Lung microvascular endothelial cell (primary cell): ENCODE measurements at places on chromosomes 2 and 18. TPM values are rescaled to one million over a fixed set of nuclear protein-coding genes. Genes with fewer than 3 reads are reported as not detected.
A peak's percentile ranks its signal among the peaks of the same experiment; 100 is the strongest.

The C1QL2 gene
- total RNA-seq, result not detected in 2 replicates

The SLC5A6 gene
- 12.0 and 26.0 TPM in 2 replicates for total RNA-seq

The GALNT3 gene
- under 0.01 TPM in 2 replicates for total RNA-seq

The GREB1L gene
- 2.0 and 3.1 TPM in 2 replicates for total RNA-seq

The SP9 gene
- total RNA-seq, result not detected in 2 replicates

The CABLES1 gene
- 29.9 and 74.8 TPM in 2 replicates for total RNA-seq

DNA sequence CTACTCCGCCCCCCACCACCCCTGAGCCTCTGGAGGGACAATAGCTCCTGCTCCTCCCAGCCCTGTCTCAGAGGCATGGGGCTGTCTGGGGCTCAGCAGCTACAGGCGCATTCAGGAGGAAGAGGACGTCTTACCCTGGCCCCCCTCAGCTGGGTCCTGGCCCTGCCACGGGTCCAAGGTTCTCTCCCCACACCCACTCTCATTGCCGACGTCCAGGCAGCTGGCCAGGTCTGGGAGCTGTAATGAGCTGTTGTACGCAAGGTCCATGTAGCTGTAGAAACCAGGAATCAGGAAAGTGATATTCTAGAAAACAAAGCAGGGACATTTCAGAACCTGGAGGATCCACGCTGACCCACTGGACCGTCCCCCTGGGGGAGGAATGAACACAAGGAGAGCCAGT lies 13.5 kb downstream of the PASK start:
- DNase-seq, result no peak

- DNase-seq, result no peak
Observed at GRCh38 chr2:149877074-149877473, 289.5 kb upstream of the MMADHC start.

- DNase-seq, result no peak
Observed at GRCh38 chr18:37395138-37395537, 170.5 kb downstream of the CELF4 start.

DNA sequence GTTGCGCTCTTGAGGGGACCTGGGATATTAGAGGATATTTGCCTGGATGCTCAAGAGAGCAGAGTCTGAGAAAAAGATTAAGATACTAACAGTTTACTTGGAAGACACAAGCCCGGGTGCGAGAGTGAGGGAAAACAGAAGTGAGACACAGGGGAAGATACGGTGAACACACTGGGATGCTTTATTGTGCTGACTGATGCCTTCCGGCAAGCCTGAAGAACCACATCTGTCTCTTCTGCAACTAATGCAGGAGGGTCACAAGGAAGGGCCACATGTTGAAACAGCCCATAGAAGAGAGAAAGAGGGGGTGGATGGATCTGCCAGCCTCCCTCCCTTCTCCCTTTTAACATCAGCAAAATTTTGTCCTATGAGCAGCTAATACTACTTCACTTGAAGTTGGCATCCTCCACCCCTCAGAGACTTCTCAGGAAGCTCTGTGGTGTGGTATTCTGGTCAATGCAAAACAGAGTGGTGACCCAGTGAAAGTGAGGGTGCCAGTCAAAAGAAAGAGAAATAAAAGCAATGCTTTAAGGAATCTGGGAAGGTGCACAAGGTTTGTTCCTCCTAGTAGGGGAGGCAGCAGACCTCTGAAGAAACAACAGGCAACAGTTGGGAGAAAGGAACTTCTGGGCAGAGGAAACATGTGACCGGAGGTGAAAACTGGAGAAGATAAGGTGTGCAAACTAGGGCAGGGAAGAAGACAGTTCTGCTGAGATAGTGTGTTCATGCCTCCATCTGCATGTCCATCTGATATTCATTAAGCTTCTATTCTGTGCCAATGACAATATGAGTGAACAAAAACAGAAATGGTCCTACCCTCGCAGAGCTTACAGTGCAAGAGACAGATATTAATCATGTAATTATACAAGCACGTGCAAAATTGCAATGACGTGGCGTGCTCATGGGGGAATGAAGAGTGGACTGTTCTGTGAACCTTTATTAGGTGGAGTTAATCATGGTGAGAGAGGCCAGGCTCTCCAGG lies 107.1 kb downstream of the LYPD6B start:
- no peak for DNase-seq

- no peak for DNase-seq
Observed at GRCh38 chr18:12990123-12990475, 1.1 kb upstream of the CEP192 start.

GRCh38 chr2:120243211-120243610 lies 9.4 kb upstream of the RALB start:
- no peak for DNase-seq

GRCh38 chr2:172639823-172640222 lies 83.9 kb downstream of the PDK1 start:
- DNase-seq, result peak; percentile 71

- no peak for DNase-seq
Observed at GRCh38 chr2:219296142-219296541, 13.1 kb downstream of the PTPRN start.

DNA sequence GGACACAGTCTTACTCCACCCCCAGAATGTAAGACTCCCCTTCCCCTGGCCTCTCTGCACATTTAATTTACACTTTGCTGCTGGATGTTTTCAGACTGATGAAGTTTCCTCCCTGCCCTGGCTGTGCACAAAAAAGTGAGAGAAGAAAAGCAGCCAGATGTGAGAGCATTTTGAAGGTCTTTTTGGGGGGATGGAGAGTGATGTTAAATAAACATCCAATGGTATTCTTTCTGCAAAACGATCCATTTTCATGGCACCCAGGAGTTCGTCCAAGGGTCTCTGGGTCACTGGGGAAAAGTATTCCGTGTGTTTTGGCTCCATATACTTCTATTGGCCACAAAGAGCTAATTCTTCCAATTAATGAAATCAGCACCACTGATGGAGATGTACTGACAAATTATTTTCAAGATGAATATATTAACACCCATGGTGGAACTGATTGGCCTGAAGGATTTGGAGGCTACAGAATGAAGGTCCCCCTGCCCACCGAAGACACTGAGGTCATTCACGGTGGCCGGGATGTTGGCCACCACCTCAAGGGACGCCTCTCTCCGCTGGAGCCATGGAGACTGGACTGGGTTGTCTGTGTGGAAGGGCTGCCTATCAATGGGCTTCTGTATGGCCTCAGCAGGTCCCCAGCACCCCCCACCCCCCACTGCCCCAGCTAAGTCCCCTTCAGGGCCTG lies 107.6 kb upstream of the PKDCC start:
- DNase-seq, result no peak

DNA sequence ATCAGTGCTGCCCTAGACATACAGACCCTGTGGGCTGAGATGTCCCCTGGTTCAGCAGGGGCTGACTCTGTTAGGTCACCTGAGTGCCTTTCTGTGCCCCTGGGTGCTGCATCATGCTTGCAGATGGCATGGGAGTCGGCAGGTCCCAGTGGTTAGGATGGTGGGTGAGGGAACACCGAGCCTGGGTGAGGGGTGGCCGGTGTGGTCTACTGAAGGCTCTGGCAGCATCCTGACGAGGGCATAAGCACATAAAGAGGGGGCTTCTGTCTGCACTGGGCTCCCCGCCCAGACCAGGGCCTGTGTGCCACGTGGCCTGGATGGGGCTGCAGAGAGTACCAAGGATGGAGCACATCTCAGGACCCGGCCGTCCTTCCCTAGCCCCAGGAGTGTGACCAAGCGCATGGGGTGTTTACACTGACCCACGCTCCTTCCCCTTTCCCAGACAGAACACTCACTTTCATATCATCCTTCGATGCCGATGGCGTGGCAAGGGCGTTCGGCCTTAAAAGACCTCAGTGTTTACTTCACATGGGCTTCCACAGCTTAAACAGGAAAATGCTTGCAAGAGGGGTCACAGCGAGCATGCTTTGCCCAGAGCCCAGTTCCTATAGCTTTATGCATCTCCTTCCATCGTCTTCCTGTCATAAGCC lies 115.1 kb downstream of the STPG4 start:
- DNase-seq, result no peak

GRCh38 chr18:3472681-3473544 lies 22.9 kb downstream of the TGIF1 start:
- DNase-seq, result no peak

GRCh38 chr18:45127405-45127804 lies 446.7 kb downstream of the SETBP1 start:
- DNase-seq, result no peak

DNA sequence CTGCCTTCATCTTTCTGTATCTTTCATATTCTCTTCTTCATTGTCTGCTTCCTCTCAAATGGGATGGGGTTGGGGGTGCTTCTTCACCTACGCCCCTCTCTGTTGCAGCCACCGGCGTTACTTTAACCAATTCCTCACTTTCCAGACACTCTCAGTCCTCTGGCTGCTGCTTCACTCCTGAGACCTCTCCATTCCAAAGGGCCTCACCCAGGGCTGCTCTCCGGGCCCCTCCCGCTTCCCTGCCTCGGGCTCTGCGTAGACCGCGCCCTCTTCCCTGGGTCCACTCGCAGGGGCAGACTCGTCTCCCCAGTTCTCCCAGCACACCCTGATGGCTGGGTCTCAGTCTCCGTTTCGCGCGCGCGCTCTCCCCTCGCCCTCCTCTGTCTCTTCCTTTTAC lies 926 bp downstream of the SERPINB8 start:
- peak; percentile 20 for DNase-seq

DNA sequence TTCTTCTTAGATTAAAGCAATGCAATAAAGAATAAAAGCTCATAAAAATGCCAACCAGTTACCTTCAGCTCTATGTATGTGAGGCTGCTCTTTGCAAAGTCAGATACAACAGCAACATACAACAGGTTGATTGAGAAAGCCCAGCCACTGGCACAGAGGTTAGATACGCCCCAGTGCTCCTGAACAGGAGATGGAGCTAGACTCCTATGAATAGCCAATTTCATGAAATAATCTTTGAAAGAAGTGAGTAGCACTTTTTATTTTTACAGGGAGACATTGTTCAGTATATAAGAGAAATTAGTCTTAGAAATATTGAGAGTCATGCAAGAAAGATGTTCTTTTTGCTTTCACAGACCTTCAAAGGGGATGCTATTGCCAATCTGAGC lies 362.4 kb upstream of the MEX3C start:
- no peak for DNase-seq

DNA sequence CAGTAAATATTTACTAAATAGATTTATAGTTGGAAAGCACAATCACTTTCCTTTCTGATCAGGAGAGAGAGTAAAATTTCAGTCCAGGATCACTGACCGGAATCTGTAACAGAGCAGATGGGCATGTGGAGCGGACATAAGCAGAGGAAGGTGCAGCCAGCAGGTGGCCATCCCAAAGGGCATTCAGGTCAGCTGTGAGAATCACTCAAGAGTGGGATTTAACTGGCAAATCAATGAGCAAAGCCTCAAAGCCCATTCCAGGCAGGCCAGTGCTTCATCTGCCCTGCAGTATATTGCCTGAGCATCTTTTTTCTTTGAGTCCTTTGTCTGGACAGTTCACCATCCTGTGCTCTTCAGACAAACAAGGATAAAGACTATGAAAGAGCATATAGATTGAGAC lies 166.4 kb upstream of the SLC14A2 start:
- DNase-seq, result no peak

DNA sequence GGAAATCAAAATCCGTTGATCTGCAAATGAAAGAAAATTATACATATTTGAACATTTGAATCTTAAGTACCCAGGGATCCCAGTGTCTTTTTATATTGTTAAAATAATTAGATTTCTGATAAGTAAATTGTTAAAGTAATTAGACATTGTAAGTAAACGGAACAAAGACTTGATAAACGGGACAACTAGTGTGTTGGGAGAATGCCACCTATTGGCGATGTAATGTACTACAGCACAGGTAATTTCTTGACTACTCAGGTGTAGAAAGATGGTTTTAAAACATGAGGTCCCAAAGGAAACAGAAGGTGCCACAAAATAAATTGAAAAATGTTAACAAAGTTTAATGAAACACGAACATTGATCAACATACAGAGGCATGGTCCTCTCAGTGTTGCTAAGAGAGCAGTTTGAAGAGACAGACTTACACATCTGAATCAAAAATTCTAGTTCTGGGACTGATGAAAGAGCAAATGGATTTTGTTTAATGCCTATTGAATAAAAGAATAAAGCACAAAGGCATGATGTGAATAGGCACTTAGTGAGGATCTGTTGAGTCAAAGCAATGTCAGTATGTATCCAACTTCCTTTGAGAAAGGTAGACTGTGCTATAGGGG lies 103.4 kb upstream of the RASGRP3 start:
- DNase-seq, result peak; percentile 81

GRCh38 chr2:207334624-207335371 lies 169.1 kb upstream of the KLF7 start:
- peak; percentile 93 for DNase-seq
